GM06990 (cell line): ENCODE measurements at places on chromosomes 5 and 9.

GRCh38 chr5:56829137-56829908 lies 14.0 kb downstream of the MAP3K1 start:
- DNase-seq, result no peak

GRCh38 chr9:78502566-78502965 lies 205.6 kb downstream of the PSAT1 start:
- DNase-seq, result no peak

GRCh38 chr5:33238826-33239695 lies 201.7 kb upstream of the TARS1 start:
- no peak for DNase-seq

GRCh38 chr9:108861997-108862396 lies at the start of gene ACTL7A:
Gene ACTL7A (plus strand): TSS chr9:108862266. CDS start chr9:108862323, 57 bp downstream.
- DNase-seq, result no peak

GRCh38 chr5:170971-171800 lies 20.1 kb upstream of the LRRC14B start:
- no peak for DNase-seq

- DNase-seq, result no peak
Measured at GRCh38 chr9:17291766-17292165, 156.9 kb downstream of the CNTLN start.

GRCh38 chr5:87650284-87650683 lies 237.6 kb upstream of the CCNH start:
- no peak for DNase-seq

DNA sequence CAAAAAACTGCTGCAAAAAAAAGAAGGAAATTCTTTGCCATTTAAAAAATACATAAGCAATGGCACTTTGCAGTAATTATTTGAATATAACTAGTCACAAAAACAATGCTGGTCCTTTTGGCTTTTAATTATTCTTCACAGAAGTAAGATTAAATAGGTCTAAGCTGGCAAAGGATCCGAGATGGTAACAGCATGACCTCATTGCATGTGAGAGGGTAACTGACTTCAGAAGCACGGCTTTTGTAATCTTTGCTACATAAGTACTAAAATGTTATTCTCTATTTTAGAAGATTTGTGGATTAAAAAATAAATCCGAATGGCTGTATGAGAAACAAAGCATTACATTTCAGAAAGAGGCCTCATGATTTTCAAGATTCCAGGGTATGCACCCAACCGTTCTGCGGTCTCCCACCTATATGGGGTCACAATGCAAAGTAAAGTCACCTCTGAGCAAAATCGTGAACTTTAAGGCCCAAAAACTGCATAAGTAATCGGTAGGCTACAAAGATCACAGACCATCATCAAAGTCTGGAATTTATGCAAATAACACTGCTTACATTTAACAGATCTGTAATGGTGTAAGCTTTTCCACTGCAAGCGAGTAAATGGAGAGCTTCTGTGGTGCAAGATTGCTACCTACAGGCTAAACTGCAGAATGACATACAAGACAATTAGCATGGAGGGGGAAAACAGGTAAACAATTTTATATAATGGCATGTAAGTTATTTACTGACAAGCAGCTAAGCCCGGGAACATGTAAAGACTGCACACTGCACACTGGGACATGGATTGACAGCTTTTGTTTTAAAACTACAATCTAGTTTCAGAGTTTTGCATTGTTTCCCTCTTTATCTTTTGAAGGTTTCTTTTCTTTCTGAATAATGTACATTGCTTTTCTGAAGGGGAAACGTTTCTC lies 231.6 kb downstream of the SLF1 start:
- peak; percentile 24 for DNase-seq

GRCh38 chr9:36064448-36065037 lies 27.8 kb downstream of the RECK start:
- no peak for DNase-seq

GRCh38 chr5:5932824-5933223 lies 445.5 kb downstream of the MED10 start:
- DNase-seq, result no peak

DNA sequence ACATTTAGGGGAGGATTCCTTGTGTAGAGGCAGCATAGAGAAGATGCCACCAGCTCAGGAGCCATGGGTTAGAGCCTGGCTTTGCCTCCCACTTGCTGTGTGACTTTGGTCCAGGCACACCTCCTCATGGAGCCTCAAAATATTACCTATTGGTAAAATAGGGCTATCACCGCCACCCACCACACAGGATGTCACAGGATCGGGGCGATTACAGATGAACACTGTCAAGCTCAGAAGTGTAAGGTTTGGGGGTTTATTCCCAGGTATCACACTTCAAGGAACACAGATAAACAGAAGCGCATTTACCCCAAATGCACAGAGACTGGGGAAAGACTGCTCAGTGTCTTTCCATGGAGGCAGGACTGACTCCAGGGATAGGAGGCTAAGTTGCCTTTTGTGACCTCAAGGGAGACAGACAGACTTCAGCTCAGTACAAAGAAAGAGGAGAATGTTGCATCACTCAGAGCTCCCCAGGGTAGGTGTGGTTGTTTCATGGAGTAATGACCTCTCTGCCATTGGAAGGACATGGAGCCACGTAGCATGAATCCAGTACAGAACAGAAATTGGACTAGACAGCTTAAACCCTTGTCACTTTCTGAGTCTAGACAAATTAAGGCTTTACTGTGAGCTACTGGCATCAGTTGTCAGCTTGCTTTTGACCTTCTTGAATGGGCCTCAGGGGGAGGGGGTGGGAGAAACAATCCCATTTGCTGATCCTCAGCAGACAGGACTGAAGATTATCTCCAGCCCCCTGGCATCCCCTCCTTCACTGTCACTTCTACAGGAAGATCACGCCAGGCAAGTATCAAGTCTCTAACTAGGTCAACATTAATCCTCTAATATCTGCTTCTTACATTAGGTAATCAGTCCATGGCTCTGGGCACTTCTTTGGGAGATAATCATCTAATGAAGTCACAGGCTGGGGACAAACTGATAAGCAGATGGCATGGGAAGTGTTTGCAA lies 6.5 kb downstream of the TRAF1 start:
- no peak for DNase-seq

DNA sequence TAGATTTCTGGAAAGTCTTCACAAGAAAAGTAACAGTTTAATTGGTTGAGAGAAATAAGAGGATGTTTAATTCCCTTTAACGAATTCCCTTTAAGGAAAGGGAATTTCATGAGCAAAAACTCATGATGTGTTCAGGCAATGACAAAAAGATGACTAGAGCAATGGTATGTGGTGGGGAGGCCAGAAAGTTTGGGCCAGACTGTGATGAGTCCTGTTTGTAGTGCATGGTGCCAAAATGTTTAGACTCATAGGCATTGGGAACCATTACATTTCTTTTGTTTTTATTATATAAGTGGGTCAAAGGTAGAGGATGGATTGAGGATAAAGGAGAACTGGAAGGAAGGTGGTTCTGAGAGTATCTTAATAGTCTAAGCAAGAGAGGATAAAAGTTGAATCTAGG lies 10.9 kb downstream of the CNTRL start:
- no peak for DNase-seq

DNA sequence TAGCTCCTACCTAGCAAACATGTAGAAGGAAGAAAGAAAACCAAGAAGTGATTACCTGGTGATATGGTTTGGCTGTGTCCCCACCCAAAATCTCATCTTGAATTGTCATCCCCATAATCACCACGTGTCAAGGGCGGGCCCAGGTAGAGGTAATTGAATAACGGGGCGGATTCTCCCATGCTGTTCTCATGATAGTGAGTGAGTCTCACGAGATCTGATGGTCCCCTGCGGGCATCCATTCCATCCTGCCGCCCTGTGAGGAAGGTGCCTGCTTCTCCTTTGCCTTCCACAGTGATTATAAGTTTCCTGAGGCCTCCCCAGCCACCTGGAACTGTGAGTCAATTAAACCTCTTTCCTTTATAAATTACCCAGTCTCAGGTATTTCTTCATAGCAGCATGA lies 27.4 kb upstream of the ANKRD34B start:
- DNase-seq, result no peak

- DNase-seq, result no peak
Measured at GRCh38 chr9:98943682-98944056, at the start of gene COL15A1. Gene COL15A1 (plus strand): TSS chr9:98943907. CDS start chr9:98944062, 155 bp downstream.

GRCh38 chr9:106284296-106284695 lies 578.7 kb upstream of the ZNF462 start:
- DNase-seq, result no peak

DNA sequence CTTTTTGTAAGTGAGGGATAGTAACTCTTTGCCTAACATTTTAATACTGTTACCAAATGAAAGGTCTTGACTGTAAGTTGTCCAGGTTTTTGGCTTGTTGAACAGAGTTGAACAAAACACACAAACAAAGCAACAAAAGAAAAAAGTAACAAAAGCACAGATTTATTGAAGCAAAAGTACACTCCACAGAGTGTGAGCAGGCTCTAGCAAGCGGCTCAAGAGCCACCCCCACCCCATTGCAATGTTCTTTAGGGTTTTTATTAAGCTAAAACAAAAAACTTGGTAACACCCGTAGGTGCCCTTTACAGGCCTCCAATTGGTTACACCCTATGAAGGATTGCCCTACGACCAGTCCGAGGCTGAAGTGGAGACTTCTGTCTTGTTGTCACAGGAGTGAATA lies 197.4 kb upstream of the MAP3K1 start:
- no peak for DNase-seq

DNA sequence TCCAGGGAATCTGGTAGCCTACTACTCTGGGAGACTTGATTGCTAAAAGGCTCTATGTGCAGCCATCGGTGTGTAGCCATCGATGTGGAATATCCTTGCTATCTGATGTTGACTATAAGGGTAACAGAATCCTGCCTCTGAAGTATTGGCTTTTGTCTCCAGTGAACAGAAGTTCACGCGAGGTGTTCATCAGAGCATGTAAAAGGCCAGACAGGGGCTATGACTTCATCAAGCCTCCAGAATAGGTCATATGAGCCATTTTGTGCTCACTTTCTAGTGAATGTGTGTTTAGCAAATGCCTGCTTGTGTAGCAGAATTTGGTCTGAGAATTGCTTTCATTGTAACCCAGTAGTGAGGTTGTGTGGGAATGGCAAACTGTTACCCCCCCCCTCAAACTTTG lies 66.8 kb upstream of the RAD23B start:
- no peak for DNase-seq

GRCh38 chr9:15211815-15212495 lies 95.1 kb downstream of the TTC39B start:
- no peak for DNase-seq

DNA sequence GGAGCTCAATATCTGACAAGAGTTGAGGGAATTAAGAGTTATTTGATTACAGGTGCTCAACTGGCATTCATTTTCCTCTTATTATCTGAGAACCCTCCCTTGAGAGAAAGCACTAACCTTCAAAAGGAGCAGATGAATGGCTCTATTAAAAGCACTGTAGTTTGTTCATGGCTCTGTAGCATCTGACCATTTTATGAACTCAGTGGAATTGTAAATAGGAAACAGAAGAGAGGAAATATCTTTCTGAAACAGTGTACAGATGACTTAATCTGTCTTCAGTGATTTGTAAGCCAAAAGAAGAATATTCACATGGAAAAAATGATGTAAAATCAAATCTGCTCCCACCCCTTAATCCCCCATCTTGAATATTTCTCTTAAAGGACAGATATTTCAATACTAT lies 810.4 kb upstream of the GRAMD2B start:
- no peak for DNase-seq

GRCh38 chr5:4540375-4541173 lies 599.6 kb upstream of the ADAMTS16 start:
- no peak for DNase-seq

GRCh38 chr5:18243846-18244245 lies 609.6 kb downstream of the TAF11L14 start:
- no peak for DNase-seq

- DNase-seq, result no peak
Measured at GRCh38 chr5:94908889-94909480, 290.5 kb downstream of the SLF1 start.

DNA sequence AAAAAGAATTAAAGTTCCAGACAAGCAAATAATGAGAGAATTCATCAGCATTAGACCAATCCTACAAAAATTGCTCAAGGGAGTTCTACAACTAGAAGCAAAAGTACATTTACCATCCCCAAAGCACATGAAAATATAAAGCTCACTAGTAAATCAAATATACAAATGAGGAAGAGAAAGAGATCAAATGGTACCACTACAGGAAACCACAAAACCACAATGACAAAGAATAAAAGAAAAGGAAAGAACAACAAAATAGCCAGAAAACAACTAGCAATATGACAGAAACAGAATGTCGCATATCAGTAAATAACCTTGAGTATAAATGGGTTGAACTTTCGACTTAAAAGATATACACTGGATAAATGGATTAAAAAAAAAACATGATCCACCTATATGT lies 739.0 kb downstream of the DTWD2 start:
- no peak for DNase-seq

- peak; percentile 33 for DNase-seq
Measured at GRCh38 chr9:93612796-93613154, 36.4 kb downstream of the PHF2 start.

GRCh38 chr9:31137176-31138160 lies 1247.0 kb upstream of the ACO1 start:
- no peak for DNase-seq

GRCh38 chr9:100914266-100914665 lies 114.3 kb upstream of the PLPPR1 start:
- no peak for DNase-seq

- DNase-seq, result no peak
Measured at GRCh38 chr5:169128679-169129078, 172.3 kb downstream of the SLIT3 start.

GRCh38 chr9:70152350-70152749 lies 106.4 kb upstream of the SMC5 start:
- DNase-seq, result no peak

DNA sequence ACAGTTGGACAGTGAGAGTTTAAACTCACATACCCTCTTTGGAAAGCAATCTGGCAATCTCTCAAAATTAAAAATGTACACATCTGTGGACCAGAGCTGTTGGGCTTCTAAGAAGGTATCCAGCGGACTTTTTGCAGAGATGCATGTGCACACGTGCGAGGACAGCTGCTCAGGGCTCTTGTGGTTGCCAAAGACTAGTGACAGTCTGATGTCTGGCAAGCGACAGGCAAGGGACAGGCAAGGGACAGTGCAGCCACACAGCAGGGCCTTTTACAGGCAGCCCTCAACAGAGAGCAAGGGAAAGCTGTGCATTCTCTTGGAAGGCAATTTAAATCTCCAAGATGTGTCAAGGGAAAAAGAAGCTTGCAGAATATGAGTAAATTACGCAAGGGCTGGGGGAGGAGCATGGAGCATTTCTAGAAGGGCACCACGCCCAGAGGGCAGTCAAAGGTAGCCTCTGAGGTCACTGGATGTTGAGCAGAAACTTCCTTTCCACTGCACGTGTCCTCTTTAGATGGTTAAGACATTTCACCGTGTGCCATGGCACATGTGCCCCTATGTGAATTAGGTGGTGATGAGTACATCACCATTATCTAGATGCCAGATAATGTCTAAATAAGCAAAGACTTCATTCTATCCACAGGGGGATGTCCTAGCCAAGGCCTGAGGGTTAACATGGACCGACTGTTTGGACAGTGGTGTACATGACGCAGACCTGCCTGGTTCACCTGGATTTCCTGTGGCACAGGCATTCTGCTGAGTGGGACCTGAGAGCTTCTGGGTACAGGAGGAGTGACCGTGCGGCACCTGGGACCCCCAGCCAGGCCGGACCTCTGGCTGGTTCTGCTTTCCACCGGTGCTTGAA lies 9.1 kb downstream of the GFPT2 start:
- DNase-seq, result no peak
